Activated CD4-positive, alpha-beta T cell treated with anti-CD3 and anti-CD28 coated beads for 24 hours (primary cell): ENCODE measurements at places on chromosomes 6 and 20.

GRCh38 chr20:62069741-62070216 lies 4.1 kb upstream of the TAF4 start:
- DNase-seq, result no peak

GRCh38 chr6:1229808-1230207 lies 82.1 kb upstream of the FOXQ1 start:
- DNase-seq, result no peak

GRCh38 chr20:34834459-34834893 lies 9.0 kb upstream of the NCOA6 start:
- no peak for DNase-seq

DNA sequence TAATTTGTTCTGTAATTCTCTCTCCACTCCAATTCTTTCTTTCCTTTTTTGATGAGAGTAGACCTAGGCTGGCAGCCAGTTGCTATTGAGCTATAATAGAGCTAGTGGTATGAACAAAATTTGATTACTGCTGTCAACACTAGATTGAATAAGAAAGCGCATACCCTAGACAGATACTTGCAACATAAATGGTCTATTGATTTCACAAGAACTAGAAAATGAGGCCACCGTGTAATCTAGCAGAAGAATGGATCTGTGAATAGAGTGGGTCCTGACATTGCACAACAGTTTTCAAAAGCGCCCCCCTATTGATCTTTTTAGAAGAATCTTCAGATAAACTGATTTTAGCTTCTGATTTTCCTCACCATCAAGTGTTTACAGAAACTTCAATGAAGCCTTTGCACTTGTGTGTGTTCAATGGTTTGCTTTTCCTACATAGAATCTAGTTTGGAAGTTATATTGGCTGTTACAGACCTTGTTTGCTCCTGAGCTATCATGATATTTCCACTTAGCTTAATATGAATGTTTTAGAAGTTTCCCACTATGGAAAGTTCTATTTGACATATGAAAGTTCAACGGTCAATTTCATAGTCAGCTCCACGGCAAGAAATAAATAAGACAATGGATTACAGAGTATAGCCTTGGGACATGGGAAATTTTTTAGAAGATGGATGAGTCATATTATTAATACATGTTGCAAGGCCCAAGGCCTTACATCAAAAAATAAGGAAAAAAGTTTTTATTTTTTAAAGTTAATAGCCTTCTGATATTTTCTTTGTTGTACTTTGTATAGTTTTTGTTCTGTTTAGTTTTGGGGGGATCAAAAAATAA lies 55.6 kb downstream of the UTRN start:
- DNase-seq, result no peak
